ENCODE measurements at places on chromosomes 7 and 10.

GRCh38 chr10:84452003-84452402 lies 123.6 kb downstream of the CCSER2 start:
- DNase-seq: no peak

GRCh38 chr7:114789161-114789560 lies 132.7 kb upstream of the MDFIC start:
- no peak for DNase-seq

DNA sequence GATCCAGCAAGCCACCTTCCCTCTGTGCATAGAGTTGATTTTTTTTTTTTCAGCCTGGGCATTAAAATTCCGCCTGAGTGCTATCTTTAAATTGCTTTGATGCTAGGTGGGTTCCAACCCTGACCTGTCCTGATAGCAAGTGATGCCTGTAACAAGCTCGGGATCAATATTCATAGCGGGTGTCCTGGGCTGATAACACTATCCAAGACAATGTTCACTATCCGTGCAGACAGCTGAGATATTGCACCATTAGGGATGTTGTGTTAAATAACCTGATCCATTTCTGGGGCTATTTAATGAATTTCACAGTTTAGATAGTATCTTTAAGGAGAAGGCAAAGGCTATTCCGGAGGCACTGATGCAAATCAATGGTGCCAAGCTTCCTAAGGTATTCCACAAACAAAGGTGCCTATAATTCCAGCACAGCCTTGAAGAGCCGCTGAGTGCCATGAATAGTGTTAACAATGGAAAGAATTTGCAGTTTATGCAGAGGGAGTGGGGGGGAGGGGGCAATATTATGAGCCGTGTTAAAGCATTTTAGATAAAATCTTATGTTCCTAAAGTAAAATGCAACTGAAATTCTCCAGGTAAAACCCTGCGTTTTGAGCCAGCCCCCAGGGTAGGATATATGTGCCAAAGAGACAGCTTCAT lies 4.2 kb upstream of the NKX1-2 start:
- DNase-seq: no peak

- no peak for DNase-seq
Observed at GRCh38 chr7:101990811-101991418, 173.5 kb downstream of the CUX1 start.

- DNase-seq: no peak
Observed at GRCh38 chr10:29443745-29444523, 155.1 kb downstream of the LYZL1 start.

DNA sequence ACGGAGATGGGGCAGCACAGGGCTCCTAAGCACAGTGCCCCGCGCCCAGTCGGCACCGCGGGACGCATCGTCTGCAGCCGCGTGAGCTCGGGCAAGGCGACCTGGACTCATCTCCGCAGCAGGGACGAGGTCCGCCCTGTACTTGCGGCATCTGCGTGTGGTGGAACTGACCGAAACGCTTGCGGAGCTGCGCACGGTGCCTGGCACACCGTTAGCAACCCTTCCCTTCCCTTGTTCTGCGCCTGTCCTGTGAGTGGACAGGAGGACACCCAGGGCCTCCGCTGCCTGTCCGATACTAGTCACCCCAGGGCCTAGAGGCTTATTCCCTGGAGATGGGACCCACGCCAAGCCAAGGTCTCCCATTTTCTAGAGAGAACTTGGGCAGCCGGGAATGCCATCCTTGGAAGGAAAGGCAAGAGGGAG lies 98.5 kb downstream of the WDR11 start:
- DNase-seq: no peak

DNA sequence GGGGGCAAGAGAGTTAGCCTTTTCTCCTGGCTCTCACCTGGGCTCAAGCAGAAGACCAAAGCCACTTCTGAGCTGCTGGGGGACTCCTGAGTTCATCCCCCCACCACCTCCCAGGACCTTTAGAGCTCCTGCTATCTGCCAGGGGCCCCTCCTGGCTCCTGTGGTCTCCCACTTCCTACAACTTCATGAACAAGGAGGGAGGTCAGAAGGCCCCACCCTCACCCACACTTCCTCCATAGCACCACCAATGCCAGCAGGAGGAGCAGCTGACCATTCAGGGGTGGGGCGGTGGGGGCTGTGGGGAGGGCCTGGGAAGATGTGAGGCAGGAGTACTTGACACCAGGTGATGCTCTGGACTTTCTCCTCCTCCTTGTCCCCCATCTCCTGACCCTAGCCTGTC lies 32.6 kb upstream of the ADCYAP1R1 start:
- no peak for DNase-seq

- DNase-seq: no peak
Observed at GRCh38 chr7:33706771-33707200, 198.6 kb upstream of the BMPER start.

DNA sequence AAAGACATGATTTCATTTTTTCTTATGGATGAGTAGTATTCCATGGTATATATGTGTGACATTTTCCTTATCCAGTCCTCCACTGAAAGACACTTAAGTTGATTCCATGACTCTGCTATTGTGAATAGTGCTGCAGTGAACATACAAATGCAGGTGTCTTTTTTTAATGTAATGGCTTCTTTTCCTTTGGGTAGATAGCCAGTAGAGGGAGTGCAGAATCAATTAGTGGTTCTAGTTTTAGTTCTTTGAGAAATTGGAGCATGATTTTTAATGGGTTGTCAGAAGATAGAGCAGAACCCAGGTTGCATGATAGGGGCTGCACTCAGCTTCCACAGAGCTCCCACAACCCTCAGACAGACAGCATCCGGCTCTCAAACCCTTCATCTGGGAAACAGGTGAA lies 152.9 kb upstream of the PLXDC2 start:
- DNase-seq: no peak

- DNase-seq: peak; percentile 7
Observed at GRCh38 chr10:70540089-70540788, 61.7 kb downstream of the PALD1 start.

GRCh38 chr10:6409971-6410643 lies 170.0 kb downstream of the PRKCQ start:
- DNase-seq: peak; percentile 21

- no peak for DNase-seq
Observed at GRCh38 chr7:18706670-18707069, 211.1 kb downstream of the HDAC9 start.

DNA sequence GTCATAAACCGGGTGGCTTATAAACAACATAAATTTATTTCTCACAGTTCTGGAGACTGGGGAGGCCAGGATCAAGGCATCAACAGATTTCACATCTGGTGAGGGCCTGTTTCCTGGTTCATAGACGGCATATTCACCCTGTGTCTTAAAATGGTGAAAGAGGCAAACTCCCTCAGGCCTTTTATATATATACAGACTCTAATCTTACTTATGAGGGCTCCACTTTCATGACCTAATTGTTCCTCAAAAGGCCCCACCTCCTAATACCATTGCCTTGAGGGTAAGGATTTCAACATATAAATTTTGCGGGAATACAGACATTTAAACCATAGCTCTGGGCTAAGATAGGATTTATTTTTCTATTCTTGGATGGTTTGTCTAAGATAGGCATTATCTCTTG lies 187.2 kb downstream of the PPP1R3A start:
- DNase-seq: no peak

- DNase-seq: no peak
Observed at GRCh38 chr7:30310674-30311362, 26.4 kb downstream of the ZNRF2 start.

GRCh38 chr10:132827423-132827789 lies 41.5 kb upstream of the NKX6-2 start:
- no peak for DNase-seq

GRCh38 chr7:157857578-157858075 lies 520.8 kb downstream of the DNAJB6 start:
- DNase-seq: no peak

DNA sequence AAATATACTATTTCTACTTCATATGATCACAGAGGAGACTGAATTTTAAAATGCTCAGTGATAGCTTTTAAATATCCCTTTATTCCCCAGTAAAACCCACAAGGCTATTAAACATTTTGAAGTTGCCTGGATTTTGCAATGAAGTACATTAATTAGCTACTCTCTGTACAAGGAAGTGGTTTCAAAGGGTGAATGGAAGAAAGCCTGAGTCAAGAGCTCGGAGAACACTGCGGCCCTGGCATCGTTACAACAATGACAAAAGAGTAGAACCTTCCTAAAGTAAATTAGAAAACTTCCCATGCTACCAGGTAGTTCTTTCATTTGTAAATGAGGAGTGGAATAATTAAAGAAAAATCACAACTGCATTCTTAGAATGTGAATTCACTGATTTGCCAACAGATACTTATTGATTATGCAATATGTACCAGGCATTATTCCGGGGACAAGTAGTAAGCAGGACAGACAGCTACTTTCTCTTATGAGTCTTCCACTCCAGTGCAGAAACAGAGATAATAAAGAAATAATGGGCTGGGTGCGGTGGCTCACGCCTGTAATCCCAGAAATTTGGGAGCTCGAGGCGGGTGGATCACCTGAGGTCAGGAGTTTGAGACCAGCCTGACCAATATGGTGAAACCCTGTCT lies 63.0 kb downstream of the ZNF22 start:
- DNase-seq: no peak

GRCh38 chr10:31101123-31101522 lies 69.5 kb upstream of the ZNF438 start:
- DNase-seq: peak; percentile 46

- no peak for DNase-seq
Observed at GRCh38 chr7:24595671-24596418, 22.6 kb downstream of the PALS2 start.

DNA sequence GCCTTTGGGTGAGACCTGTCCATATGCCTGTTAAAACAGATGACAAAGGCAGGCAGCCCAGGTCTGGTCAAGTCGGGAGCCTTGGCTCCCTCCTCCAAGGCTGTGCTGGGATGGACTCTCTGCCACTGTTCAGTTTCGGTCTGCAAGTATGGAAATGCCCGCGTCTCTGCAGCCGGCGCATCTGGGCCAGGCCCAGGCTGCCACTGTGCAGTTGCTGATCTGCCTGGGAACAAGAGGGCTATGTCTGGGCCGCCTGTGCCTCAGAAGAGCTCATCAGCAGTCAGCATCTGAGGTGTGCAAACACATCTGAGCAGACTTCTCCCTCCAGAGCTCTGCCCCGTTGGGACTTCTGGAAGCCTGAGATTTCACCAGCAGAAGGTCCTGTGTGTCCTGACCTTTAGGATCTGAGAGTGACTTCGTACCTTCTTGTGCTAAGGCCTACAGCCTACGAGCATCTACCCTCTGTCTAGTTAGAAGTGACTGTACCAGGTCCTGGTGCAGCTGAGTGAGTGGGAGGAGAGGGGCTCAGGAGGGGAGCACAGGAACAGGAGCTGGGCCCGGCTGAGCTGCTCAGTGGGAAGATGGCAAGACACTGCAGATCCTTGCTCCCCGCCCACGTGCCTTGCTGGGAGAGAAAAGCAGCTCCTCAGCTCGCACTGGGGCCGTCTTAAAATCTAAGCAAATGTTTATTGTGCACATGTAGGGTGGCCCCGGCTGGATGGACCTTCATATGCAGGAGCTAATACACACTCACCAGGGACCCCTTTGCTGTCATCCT lies 50.9 kb downstream of the DOCK1 start:
- DNase-seq: no peak

GRCh38 chr7:85178531-85179298 lies 8.1 kb downstream of the SEMA3D start:
- no peak for DNase-seq

DNA sequence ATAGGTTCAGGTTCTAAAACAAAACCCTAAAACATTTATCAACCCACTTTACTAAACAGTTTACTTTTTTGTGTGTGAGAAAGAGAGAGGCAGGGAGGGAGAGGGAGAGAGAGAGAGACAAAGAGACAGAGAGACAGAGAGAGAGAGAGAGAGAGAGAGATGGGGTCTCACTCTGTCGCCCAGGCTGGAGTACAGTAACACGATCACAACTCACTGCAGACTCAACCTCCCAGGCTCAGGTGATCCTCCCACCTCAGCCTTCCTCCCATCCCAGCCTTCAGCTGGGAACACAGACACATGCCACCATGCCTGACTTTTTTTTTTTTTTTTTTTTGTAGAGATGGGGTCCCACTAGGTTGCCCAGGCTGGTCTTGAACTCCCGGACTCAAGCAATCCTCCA lies 52.9 kb downstream of the PARD3 start:
- DNase-seq: no peak

DNA sequence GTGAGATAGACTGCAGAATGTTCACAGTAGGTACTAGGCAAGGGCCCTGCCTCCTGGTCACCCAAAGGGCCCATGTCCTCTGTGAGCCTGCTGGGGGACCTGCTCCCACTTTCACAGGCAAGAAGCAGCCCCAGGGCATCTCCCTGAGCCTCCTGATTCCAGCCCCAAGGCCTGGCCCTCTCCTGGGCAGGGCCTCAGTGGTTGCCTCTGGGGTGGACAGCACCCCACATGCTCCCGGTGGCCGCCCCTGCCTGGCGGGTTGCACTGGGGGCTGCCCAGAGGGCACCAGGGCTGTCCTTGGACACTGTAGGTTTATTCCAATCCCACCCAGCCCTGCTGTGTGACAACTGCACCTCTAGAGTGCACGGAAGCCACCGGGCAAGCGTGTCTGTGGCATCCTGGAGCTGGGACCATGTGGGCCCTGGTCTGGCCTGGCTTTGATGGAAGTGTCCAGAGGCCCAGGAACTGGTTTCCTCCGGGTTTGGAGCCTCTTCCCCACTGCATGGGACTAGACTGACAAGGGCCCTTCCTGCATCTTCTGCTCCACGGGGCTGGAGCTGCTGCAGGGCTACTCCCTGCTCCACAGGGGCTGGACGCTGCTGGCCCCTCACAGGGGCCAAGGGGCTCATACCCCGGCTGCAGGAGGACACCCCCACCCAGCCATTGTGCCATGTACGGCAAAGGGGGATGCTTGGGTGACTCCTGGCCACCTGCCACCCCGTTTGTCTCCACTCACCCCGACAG lies 25.0 kb upstream of the SYCE1 start:
- DNase-seq: no peak

- no peak for DNase-seq
Observed at GRCh38 chr10:5897504-5897903, 7.5 kb downstream of the FBH1 start.

- DNase-seq: no peak
Observed at GRCh38 chr10:90162271-90162853, 461.0 kb downstream of the KIF20B start.

DNA sequence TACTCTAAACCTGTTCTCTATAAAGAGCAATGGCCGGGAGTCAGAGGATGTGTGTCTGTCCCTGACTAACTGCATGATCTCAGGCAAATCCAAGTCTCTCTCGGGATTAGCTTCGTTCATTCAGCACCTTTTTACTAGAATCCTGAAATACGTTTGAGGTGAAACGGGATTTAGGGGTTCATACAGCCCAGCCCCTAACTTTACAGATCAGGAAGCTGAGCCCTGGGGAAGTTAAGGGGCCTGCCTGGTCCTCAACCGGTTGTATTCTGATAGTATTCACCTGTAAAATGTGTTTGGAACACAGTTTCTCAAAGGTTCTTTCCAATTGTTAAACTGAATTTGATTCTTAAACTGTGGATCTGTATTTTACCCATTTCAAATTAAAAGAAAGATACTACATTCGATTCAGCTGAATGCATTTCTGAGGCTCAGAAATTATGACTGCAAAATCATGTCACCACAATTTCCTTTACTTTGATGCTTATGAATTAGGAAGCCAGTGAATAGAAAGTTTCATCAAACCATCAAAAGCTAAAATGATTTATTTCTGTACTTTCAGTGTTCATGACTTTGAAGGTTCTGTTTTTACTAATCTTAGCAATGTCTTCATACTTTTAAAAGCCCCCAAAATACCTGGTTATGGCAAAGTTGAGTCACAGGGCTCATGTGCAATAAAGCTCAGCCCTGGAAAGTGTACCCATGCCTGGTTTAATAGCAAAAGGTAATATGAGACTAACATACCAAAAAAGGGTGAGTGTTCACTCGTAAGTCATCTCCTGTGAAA lies 28.9 kb upstream of the EZH2 start:
- peak; percentile 60 for DNase-seq

GRCh38 chr7:133052401-133052756 lies 29.5 kb downstream of the CHCHD3 start:
- DNase-seq: no peak
